Muscle of back (tissue), 13 donors: ENCODE measurements at places on chromosomes 3 and 15. TPM values are rescaled to one million over a fixed set of nuclear protein-coding genes. Genes with fewer than 3 reads are reported as not detected.

DNA sequence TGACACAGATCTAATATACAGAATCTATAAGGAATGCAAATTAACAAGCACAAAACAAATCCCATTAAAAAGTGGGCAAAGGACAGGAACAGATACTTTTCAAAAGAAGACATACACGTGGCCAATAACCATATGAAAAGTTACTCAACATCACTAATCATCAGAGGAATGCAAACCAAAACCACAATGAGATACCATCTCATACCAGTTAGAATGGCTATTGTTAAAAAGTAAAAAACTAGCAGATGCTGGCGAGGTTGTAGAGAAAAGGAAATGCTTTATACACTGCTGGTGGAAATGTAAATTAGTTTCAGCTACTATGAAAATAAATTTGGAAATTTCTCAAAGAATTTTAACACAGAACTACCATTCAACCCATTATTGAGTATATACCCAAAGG, 50.7 kb downstream of the ADAMTS17 start:
- no peak for DNase-seq

The CORO2B gene
- 4.9 TPM for polyA plus RNA-seq

- DNase-seq = no peak
Observed at GRCh38 chr15:63414474-63415120, 33.0 kb upstream of the CA12 start.

DNA sequence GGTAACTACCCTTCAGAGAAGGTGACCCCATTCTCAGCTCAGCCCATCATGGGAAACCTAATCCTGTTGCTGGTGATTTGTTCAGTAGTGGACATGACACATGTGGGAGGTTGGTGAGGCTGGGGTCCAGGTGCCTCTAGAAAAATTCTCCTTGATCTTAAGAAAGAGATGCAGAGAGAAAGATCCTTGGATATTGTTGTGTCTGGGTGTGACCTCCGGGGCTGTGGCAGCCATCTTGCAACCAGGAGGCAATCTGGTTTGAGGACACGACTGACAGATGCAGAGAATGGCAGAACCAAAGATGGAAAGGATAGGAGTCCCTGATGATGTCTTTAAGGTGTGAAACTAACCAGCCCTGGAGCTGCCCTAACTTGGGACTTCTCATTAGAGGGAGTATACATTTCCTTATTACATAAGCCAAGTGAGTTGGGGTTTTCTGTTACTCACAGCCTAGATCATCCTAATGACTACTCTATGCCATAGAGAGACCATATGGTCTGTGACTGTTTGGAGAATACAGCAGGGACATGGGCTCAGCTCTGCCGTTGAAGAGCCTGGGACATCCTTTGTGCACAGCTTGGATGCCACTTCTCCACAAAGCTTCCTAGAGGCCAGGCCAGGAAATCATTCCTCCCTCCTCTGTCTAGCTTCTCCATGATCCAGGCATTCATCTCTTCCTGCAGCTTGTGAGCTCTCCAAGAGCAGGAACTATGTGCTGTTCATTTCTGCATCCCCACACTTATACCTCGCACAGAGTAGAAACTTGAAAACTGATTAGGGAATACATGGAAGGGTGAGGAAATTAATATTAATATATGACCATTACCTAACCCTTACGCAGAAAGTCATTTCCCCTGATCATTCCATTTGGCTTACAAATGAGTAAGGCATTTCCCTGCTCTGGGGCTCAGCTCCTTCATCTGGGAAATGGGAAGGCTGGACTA, 45.9 kb downstream of the HRH1 start:
- no peak for DNase-seq

- DNase-seq = peak; percentile 50
Observed at GRCh38 chr15:64695561-64695992, 79.8 kb downstream of the RBPMS2 start.

The SCAANT1 gene
- polyA plus RNA-seq = 1.0 TPM

GRCh38 chr3:116388867-116389385, 56.4 kb downstream of the LSAMP start:
- DNase-seq = no peak

The SLC25A38 gene
- 19.4 TPM for polyA plus RNA-seq

The IMPG2 gene
- 0.76 TPM for polyA plus RNA-seq

The SEMA3F gene
- polyA plus RNA-seq = 10.6 TPM

GRCh38 chr3:79564192-79564591, 203.6 kb downstream of the ROBO1 start:
- no peak for DNase-seq

The GDPGP1 gene
- polyA plus RNA-seq = 3.7 TPM

The MGA gene
- polyA plus RNA-seq = 23.8 TPM

The SERF2 gene
- 496 TPM for polyA plus RNA-seq

The GYG1 gene
- 86.7 TPM for polyA plus RNA-seq

The RHCG gene
- not detected for polyA plus RNA-seq

DNA sequence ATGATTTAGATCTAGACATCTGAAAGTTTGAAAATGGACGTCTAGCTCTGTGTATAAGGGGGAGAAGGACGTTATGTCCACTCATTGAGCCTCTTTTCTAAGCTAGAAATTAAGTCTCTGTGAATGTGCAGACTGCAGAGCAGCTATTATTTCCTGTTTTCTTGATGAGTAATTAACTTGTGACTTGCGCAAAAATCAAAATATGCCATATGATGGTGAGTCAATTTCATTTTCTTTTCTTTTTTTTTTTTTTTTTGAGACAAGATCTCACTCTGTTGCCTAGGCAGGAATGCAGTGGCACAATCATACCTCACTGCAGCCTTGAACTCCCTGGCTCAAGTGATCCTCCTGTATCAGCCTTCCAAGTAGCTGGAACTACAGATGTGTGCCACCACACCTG, 14.1 kb downstream of the LACTB start:
- peak; percentile 54 for DNase-seq

The LRRC31 gene
- polyA plus RNA-seq = not detected

DNA sequence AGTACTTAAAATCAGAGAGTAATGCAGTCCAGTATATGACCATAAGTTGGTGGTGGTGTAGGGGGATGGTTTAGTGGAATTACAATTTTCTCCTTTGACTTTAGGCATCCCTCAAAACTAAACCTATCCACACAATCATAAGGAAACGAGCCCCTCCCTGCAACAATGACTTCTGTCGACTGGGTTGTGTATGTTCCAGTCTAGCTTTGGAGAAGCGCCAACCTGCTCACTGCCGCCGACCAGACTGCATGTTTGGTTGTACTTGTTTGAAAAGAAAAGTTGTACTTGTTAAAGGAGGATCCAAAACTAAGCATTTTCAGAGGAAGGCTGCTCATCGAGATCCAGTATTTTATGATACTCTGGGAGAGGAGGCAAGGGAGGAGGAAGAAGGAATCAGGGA, 52.8 kb downstream of the MGA start:
- DNase-seq = peak; percentile 17

The FBXL22 gene
- polyA plus RNA-seq = 21.1 TPM
